Activated CD4-positive, CD25-positive, alpha-beta regulatory T cell (primary cell): ENCODE measurements at places on chromosomes 16 and 17.

- DNase-seq: no peak
These were observed 13.0 kb upstream of the ABCA5 start for GRCh38 chr17:69339937-69340336.

- DNase-seq: no peak
These were observed 22.1 kb downstream of the SLC16A3 start for GRCh38 chr17:82250868-82251500.

GRCh38 chr16:10362077-10362863 lies 23.6 kb upstream of the ATF7IP2 start:
- DNase-seq: no peak

DNA sequence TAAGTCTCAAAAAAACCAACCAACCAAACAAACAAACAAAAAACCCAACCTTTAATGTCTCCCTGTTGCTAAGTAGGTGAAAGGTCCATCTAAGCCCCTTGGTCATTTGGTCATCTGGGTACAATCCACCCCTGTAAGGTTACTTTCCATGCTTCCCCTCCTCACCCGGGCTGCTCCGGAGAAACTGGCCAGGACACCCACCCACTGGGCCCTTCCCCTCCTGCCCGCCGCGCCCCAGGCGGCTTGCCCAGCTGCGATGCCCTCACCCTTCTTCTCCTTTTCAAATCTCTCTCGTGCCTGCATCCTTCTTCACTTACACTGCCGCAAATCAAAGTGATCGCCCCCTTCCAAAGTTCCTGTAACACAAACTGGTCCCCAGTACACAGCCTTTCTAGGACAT lies 2.0 kb downstream of the NTAN1 start:
- no peak for DNase-seq

DNA sequence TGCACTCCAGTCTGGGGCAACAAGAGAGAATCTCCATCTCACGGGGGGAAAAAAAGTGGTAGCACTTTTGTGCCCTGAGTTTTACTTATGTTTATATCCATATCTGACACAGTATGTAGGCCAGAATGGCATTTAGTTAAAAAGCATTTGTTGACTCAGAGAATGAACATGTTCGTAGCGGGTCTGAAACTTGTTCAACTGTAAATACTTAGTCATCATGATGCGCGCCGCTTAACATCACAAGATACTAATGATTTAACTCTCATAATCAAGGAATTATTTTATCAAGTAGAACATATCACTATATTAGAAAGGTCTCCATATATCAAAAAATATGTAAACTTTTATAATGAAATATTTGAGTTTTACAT lies 55.3 kb upstream of the ITGA2B start:
- DNase-seq: no peak

DNA sequence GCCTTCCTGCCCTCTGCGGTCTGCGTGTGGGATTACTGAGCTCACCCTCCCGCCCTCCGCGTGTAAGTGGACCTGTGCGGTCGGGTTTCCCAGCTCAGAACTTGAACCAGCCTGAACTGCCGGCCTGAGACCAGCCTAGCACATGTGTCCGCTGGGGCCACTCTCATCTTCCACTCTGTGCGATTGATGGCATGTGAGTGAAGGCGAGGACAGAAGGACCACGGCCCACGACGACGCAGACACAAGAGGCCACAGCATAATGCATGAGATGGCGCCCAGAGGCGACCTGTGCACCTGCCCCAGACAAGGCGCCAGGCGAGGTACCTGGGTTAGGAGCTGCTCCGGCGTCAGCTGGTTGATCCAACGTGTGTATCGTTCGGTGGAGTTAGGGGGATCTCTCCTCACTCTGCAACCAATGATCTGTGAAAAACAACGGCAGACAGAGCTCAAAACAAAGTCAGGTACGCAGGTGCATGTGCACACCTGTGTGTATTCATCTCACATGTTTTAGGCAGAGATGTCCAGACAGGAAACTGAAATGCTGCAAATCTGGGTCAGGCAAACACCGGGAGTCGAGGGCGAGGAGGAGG lies 74.5 kb upstream of the METRNL start:
- no peak for DNase-seq

DNA sequence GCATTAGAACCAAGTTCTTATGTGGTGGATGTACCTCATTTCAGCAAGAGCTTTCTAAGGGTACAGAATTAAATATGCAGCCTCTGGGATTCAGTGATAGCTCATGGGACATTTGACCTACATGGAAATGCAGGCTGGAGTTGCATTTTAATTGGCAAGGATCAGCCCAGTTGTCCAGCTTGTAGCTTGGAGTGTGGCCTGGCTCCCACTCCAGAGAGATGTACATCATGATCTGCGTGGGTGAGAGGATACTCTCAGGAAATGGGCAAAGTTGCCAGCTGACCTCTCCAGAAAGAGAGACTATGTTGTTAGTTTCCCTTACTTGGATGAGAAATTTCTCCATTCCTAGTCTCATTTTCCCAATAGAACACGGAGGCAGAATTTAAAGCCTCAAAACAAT lies 555.3 kb downstream of the MAF start:
- no peak for DNase-seq

DNA sequence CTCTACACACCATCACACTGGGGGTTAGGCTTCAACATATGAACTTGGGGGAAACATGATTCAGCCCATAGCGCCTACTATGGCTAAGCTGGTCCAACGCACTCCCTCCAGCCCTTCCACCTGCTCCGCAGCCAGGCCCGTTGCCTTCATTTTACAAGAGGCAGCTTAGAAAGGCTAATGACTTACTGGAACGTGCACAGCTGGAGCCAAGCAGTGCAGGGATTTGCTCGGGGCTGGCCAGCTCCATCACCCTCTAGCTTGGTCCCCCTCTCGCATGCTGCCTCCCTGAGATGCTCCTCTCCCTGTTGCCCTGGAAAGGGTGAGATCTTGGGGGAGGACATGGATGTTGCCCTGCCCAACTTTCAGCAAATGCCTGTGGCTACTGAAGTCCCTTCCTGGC lies 2.8 kb upstream of the CACNG1 start:
- no peak for DNase-seq

- DNase-seq: no peak
These were observed 17.8 kb downstream of the JPH3 start for GRCh38 chr16:87620201-87620495.

- DNase-seq: peak; percentile 17
These were observed at the start of gene CDH1 for GRCh38 chr16:68737046-68737729. Gene CDH1, plus strand, starts transcription at chr16:68737292. Its CDS starts 124 bp downstream, at chr16:68737416.

GRCh38 chr16:4882633-4883285 lies 35.5 kb downstream of the UBN1 start:
- no peak for DNase-seq

DNA sequence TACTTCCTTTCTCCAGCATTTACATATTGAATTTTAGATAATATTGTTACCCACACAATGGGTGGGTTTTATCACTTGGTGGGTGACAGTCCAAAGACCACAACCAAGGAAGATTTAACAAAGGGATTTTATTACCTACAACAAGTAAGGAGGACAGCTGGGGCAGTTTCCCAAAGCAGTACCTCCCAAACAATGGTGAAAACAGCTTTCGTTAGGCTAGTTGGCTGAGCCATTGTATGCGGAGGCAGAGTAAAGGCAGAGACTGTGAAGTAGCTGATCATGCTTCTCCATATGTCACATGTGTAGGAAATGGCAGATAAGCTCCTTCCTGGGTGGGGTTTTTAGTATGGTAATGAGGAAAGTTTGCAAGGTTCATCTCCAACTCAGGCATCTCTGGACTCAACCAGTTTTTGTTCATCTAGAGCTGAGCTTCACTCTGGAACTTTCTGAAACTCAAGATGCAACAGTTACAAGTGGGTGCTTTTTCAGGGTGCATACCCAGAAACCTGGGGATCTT lies 104.3 kb upstream of the PSMD7 start:
- DNase-seq: no peak

DNA sequence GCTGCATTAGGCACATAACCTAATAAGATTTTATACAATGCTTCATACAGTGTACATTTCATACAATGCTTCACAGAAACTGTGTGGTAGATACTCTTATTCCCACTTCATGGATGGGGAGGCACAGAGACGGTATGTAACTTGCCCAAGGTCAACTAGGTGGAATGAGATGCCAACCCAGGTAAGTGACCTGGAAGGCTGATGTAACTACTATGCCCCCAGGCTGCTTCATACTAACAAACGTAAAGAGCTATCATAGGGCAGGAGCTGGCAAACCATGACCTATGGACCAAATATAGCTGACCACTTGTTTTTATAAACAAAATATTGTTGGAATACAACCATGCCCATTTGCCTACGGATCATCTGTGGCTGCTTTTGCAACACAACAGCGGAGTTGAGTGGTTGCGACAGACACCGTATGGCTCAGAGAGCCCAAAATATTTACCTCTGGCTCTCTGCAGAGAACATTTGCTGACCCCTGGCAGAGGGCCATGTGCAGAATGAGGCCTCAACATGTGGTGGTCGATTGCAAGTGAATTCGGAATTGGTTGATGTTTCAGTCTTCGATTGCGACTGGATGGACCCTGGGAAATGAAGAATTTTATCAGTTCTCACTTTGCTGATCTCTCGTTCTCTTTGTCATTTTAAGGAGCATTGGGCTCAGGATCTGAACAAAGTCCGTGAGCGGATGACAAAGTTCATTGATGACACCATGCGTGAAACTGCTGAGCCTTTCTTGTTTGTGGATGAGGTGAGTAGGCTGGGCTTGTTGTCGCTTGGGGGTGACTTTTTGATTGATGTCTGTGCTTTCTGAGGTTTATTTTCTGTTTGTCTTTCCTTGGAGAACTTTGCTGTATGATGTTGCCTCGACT lies 109.7 kb downstream of the PLCG2 start:
- DNase-seq: no peak

GRCh38 chr17:64685705-64686104 lies 23.6 kb upstream of the SMURF2 start:
- DNase-seq: no peak

DNA sequence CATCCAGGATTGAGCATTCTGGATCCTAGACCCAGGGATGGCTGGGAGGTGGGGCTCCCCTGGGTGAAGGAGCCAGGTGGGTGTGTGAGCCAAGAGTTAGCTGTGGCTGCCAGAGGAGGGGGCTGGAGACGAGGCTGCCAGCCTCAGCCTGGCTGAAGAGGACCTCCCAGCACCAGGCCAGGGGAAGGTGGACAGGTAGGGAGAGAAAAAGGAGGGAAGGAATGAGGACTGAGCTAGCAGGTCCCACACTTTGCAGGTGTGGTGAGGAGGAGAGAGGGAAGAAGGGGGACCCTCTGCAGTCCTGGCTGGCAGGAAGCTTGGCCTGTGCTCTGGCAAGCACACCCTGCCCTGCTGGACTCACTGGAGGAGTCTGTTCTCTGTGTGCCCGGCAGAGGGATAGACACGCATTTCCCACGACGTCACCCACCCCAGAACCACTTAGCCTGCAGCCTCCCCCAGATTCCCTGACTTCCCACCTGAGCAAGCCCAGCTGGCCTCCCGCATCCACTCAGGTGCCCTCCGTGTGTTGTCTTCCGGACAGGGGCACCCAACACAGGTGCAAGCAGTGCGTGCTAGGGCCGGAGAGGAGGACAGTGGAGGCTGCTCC lies 42.0 kb downstream of the SOCS3 start:
- no peak for DNase-seq

DNA sequence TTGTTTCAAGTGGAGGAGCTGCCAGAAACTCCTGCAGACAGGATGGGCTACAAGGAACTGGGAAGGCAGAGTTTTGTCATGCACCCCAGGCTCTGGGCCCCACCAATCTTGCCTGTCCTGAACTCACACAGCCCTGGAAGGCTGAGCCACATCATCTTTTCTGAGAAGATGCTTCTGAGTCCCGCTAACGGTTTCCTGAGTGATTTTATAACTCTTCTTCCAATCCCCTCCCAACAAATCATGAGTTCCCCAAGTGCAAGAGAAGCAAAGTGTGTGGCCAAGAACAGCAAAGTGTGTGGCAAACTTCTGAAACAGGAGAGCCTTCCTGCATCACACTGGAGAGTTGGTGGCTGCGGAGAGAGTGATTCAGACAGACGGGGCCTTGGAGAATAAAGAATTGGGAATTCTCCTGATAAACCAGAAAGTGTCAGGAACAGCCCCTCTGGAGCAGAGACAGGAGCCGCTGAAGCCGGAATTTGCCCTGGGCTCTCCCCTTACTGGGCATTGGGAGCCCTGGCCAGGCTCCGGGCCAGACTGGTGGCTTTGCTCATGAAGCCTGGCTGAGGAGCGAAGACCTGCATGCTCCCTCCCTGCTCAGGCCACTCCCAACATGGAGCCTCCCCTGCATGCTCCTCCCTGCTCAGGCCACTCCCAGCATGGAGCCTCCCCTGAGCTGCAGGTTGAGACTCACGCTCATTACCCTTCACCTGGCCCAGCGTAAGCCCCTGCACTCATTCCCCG lies 47.2 kb downstream of the PITPNM3 start:
- DNase-seq: no peak

DNA sequence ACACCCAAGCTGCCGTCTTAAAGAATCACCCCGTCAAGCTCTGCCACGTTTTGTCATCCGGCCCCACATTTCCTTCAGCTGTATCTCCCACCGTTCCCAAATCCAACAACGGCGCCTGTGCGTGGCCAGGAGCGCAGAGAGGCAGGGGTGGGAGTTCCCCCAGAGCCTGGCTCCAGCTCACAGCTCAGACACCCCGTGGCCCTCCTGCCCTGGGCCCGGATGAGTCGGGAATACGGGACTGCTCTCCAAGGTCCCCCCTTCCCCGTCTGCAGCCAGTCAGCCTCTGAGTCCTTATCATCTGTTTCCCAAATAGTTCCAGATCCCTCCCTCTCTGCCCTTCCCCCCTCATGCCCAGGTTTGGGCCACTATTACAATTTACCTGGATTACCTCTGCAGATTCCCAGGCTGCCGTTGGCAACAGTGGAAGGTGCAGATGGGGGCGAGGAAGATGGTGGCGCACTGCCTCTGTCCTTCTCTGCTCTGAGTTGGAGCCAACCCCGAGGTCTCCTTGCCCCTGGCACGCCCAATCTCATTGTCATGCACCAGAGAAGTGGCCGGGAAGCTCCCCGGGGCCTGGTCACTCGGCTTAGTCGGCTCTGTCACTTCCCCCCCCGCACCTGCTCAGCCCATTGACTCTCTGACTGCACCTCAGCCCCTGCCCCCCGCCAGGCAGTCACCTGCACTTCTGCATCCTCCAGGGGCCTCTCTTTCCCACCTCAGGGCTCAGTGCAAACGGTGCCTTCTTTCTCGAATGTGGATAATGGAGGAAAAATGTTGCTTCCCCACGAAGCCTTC lies 18.3 kb upstream of the RPTOR start:
- no peak for DNase-seq

- DNase-seq: no peak
These were observed 295.8 kb downstream of the FOXL1 start for GRCh38 chr16:86874141-86874540.

DNA sequence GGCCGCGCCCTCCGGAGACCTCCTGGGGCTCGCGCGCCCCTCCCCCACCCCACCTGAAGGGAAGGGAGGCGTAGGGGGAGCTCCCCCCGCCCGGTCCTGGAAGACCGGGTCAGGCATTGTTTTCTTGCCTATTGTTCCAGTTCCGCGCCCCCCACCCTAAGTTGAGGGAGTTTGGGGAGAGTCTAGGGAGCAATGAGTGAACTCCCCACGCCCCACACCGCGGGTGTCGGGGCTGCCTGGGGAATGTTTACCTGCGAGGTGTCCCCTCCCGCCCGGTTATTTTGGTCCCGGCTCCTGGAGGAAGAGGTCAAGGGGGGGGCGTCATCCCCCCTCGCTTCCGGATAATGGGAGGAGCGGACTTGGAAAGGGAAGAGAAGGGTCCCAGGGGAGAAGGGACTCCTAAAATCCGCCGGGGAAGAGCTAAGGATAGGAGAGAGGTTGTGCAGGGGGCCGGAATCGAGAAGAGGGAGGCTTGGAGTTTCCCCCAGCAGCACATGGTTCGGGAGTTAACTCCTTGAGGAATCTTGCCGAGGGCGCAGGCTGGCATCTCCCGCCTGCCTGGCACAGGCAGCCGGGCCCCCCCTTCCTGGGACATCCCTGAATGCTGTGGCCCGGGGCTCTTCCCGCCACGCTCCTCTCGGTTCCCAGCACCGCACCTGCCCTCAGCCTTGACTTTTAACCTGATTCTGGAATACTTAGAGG lies 881 bp downstream of the MLLT6 start:
- no peak for DNase-seq
